ENCODE measurements at places on chromosomes 4 and X.

- DNase-seq = peak; percentile 59
Measured at GRCh38 chr4:165326831-165327210, 648 bp upstream of the MSMO1 start.

DNA sequence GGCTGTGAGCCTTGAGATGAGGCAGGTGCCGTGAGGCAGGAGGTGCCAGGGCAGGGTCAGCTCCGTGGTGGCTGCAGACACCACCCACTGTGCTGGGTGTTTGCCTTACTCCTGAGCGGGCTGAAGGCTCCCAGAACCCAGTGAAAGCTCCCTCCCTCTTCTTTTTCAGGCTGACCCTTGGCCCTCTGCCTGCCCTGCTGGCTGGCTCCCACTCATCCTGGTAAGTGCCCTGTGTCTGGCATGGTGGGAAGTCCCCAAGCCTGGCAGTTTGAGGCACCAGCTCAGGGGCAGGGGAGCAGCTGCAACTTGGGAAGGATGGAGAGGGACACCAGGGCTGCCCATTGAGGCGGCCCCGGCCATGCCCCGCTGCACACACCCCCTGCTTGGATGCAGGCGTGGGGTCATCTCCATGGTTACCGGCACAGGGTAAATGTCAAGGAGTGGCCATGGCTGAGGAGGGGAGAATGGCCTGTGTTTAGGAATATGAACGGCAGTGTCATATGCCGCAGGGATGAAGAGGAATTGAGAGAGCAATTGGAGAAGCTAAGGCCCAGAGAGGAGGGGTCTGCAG lies 16.8 kb downstream of the SH3BP2 start:
- DNase-seq = no peak

DNA sequence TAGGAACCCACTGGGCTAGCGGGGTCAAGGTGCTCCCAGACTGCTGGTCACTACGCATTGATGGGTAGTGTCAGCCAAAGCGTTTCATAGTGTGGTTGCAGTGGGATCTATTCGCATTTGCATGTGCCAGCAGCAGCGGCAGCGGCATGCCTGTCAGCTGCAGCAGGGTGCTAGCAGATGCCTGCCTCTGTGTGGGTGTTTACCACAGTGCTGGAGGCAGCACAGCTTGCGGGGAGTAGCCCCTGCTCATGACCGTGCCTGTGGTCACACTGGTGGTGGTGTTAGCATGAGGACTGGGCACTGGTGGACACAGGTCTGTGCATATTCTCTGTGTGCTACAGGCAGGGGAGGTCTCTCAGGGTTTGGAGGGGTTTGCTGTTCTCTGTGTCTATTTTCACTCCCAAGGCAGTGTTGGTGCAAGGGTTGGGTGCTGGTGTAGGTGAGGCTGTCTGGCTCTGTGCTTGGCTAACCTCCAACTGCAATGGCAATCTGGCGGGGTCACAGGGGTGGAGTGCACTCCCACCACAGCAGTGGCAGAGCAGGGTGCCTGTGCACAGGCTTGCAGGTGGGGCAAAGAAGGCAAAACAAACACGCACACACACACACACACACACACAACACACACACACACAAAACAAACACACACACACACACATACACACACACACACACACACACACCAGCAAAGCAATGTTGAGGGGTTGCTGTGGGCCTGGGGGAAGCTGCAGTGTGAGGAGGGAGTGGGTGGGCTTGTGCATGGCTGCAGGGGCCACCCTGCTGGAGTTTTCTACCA lies 184.4 kb downstream of the GLUD2 start:
- no peak for DNase-seq

GRCh38 chr4:102715057-102715456 lies 45.7 kb downstream of the MANBA start:
- DNase-seq = no peak

- peak; percentile 53 for DNase-seq
Measured at GRCh38 chr4:123398853-123399626, 2.4 kb downstream of the SPRY1 start.

DNA sequence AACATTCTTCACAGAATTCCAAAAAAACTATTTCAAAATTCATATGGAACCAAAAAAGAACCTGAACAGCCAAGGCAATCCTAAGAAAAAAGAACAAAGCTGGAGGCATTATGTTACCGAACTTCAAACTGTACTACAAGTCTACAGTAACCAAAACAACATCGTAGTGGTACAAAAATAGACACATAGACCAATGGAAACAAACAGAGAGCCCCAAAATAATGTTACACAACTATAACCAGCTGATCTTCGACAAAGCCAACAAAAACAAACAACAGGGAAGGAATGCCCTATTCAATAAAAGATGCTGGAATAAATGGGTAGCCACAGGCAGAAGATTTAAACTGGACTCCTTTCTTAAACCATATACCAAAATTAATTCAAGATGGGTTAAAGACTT lies 1189.6 kb downstream of the PCDH18 start:
- no peak for DNase-seq

All from GM20000 (cell line).